ENCODE measurements at places on chromosomes 2 and 18. TPM values are rescaled to one million over a fixed set of nuclear protein-coding genes. Genes with fewer than 3 reads are reported as not detected.

GRCh38 chr2:239392688-239393387, 8.0 kb downstream of the HDAC4 start:
- DNase-seq = peak; percentile 30

DNA sequence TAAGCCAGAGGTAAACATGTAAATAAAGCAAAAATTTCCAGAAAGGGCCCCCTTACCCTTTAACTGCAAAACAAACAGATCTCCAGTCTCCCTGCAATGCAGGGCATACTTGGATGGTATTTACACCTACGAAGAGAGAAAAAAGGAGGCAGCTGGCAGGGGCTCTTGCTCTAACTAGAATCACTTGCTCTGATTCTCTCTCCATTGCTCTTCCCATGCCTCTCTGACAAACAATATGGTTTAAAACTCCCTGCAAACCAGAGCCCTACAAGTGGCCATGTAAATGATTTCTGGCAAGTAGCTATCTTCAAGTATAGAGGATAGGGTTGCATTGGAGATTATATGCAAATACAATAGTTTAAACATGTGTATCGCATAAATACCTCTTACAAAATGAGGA, 35.9 kb downstream of the SF3B1 start:
- no peak for DNase-seq

GRHL1 gene
- 1.0 TPM for total RNA-seq

CRYGD gene
- total RNA-seq = not detected

- no peak for DNase-seq
These were observed 147.0 kb upstream of the KLHL14 start for GRCh38 chr18:32919799-32920198.

DNA sequence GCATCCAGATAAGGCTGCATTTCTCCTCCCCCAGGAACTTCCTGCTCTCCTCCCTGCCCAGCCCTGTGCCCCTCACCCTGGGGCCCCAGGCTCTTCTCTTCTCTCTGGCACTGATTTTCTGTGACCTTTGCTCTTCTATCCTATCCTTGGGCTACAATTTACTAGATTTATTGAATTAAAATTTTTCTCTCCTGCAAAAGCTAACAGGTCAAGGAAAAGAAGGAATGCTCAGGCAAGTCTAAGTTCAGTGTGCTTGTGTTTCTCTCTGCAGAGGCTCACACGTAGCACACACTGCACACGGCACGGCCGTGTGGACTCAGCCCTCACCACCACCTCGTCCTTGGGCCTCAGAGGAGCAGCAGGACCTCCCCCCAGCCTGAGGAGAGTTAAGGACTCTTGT, 94.2 kb upstream of the SNTG2 start:
- no peak for DNase-seq

PLB1 gene
- 1.8 TPM for total RNA-seq

TSN gene
- total RNA-seq = 32.8 TPM

DNA sequence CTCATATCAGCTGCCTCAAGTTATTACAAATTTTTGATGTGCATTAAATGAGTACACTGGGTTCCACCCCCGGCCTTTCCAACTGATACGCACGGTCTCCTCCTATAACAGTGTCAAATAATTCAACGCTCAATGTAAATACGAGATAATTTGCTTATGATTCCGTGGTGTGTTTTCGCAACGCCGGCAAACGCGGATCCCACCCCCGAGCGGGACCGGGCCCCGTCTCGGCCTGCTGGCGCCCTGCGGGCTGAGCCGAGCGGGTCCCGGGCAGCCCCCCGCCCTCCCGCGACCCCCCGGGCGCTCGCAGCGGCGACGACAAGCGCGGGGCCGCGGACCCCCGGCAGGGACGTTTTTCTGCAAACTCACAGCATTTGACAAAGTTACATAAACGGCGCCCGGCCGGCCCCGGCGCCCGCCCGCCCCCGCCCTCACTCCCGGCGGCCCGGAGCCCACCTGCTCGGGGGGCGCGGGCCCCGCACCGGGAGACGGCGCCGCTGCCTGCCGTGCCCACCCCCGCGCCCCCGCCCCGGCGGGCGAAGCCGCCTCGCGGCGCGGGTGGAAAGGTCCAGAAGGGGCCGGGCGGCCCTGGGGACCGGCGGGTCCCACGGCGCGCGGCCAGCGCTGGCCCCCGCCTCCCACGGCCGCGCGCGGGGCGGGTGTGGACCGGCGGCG, 762 bp downstream of the HDAC4 start:
- DNase-seq = no peak

ANKRD30BL gene
- not detected for total RNA-seq

- no peak for DNase-seq
These were observed 152.9 kb upstream of the NOSTRIN start for GRCh38 chr2:168649562-168649961.

DNA sequence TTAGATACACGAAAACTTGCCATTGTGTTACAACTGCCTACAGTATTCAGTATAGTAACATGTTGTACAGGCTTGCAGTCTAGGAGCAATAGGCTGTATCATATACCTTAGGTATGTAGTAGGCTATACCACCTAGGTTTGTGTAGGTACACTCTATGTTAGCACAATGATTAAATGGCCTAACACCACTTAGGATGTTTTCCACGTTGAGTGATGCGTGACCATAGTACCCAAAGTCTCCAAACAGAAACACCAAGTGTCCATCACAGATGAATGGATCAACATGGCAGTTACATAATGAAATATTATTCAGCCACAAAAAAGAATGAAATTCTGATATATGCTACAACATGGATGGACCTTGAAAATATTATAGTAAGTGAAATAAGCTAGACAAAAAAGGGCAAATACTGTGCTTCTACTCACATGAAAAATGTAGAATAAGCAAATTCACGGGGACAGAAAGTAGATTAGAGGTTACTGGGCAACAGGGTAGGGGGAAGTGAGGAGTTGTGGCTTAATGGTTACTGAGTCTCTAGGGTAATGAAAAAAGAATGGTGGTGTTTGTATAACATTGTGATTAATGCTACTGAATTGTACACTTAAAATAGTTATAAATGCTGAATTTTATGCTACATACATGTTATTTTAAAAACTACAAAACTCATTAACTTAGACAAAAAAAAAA, 62.6 kb downstream of the TMEM131 start:
- no peak for DNase-seq

EVA1A gene
- total RNA-seq = 0.97 TPM

ASPRV1 gene
- total RNA-seq = 0.78 TPM

DNA sequence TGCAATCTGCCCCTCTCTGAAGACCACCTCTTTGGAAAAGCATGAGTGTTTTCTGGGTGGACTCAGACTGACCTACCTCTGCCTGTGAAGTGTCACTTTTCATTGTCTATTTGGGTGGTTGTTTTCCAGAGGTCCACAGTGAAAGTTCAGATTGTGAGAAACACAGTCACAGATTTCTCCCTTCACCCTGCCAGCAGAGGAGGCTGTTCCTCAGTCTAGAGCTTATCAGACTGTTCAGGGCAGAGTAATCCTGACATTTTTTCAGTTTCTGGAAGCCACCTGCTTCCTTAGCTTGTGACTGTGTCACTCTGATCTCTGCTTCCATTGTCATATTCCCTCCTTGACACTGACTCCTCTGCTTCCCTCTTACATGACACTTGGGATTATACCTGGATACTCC, 55.4 kb upstream of the RMP24 start:
- DNase-seq = no peak

DNA sequence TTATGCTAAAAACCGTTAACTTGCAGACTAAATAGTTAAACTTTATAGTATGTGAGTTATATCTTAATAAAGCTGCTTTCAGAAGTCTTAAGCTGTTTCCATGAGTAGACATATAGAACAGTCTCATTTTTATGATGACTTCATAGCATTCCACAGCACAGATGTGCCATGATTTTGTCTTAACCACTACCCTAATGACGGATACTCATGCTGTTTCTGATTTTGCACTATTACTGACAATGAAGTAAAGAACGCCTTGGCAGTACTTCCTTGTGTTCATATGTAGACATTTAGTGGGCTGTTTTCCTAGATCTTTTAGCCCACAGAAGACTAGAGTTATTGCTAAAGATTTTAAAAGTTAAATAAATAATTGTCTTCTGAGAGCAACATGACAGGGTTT, 175.6 kb upstream of the RAB6C start:
- DNase-seq = no peak

HOXD10 gene
- not detected for total RNA-seq

DNA sequence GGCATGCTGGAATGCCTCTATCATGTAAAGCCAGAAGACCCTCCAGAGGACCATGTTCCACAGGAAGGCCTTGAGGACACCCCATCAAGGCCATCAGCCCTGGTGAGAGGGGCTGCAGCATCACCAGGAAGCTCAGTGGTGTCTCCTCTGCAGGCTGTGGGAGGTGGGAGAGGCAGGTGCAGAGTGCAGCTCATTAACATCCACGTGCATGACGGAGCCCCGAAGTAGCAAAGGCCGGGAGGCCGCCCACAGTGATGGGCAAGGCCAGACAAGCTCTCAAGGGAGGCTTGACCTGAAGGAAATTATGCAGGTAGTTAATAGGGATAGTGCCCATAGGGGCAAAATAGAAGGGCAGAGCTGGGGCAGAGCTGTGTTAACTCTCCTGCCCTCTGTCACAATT, 30.3 kb upstream of the SMCHD1 start:
- no peak for DNase-seq

DNA sequence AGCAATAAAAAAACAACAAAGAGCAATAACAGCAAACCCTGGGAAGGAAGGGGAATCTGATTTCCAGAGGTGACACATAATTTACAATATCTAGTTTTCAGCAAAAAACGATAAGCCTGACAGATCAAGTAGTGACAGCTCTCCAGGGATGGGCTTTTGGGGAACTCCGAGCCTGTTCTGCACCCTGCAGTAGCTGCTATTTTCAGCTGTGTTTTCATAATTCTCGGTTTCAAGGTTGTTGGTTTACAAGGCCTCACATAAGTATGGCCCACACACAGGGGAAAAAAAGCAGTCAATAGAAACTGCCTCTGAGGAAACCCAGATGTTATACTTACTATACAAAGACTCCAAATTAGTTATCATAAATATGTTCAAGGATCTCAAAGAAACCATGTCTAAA, 67.7 kb upstream of the CTLA4 start:
- no peak for DNase-seq

KCTD1 gene
- 16.1 TPM for total RNA-seq

CAVIN2 gene
- 104 TPM for total RNA-seq

- peak; percentile 70 for DNase-seq
These were observed 64.7 kb downstream of the DGKD start for GRCh38 chr2:233418761-233419546.

DNA sequence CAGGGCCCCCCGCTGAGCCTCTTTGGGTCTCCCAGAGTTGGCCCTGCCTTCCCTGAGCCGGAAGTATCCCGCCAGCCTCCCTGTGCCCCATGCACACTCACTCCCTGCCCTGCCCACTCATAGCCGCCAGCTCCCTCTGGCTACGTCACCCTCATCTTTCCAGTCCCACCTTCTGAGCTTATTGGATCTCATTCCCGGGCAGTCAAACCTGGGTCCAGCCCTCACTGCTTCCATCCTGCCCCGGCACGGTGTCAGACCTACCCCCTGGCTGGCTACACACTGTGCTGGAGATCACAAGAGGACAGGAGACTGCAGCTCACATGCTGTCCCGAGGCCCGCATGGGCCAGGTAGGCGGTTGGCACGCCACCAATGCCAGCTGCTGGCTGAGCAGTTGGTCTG, 147.2 kb downstream of the ASB1 start:
- no peak for DNase-seq

- no peak for DNase-seq
These were observed 67.5 kb upstream of the CD226 start for GRCh38 chr18:70015127-70015526.

DNA sequence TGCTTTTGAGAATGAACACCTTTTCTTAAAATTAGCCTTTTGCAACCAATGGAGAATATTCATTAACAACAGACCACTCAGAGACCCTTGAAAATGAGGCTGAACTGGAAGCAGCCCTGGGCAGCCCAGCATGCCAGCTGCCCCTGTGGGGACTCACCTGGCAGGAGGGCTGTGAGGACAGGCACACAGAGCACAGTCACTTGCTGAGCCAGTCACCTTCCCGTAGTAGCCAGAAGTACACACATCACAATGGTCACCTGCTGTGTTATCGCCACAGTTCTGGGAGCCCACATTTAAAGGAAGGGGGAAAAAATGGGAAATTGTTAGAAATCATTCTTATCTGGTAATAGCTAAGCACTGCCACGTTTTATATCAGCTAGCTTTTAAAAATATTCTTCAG, 115.5 kb downstream of the LAMA1 start:
- no peak for DNase-seq

GRCh38 chr18:58578835-58579560, 49.9 kb downstream of the ALPK2 start:
- no peak for DNase-seq

MLPH gene
- 80.9 TPM for total RNA-seq

- no peak for DNase-seq
These were observed 34.5 kb downstream of the FARP2 start for GRCh38 chr2:241390301-241391206.

DPYSL5 gene
- not detected for total RNA-seq

GRCh38 chr18:68662754-68663153, 52.2 kb downstream of the TMX3 start:
- no peak for DNase-seq

DNA sequence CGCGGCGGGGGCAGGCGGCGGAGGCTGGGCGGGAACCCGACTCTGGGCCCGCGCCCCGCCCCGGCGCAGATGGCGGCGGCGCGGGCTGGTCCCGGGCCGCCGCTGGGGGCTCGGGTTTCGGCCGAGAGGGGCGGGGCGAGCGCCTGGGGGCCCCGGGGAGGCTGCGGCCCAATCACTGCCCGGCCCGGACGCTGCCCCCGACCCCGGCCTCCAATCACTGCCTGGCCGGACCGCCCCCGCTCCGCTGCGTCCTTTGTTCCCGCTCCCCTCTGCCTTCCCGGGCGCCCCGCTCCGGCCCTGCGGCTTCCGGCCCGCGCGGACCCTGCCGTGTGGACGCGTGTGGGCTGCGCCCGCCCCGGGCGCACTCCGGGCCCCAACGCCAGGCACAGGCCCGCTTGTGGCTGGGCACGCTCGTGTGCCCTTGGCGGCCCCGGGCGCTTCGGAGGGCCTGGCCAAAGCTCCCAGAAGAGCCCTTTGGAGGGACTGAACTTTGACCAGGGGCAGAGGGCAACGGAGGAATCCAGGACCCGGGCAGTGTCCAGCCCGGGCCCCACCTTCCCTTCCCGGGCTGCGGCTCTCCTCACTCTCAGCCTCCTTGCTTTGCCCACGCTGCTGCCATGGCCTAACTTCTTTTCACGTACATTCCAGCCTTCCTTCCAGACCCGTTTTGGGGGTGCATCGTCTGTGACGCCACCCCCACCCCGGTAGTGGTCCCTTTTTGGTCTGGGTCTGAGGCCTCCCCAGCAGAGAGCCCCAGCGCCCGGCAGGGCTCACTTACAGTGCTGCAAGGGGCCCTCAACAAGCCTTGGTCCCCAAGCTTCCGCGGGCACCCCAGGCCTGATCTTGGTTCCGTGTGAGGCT, 27.1 kb upstream of the PTMA start:
- peak; percentile 93 for DNase-seq

IER3IP1 gene
- 7.8 TPM for total RNA-seq

Data from Right ventricle myocardium superior (tissue), 1 donor.